Activated CD4-positive, alpha-beta T cell treated with anti-CD3 and anti-CD28 coated beads, Interleukin-2, amount 10 ng/mL, durations not matched to agents 7 days and 5 days (primary cell): ENCODE measurements at places on chromosomes 1 and 21. TPM values are rescaled to one million over a fixed set of nuclear protein-coding genes. Genes with fewer than 3 reads are reported as not detected.
A peak's percentile ranks its signal among the peaks of the same experiment; 100 is the strongest.

- no peak for DNase-seq
Observed at GRCh38 chr1:183571678-183572268, 18.5 kb downstream of the NCF2 start.

The FALEC gene
- total RNA-seq: 0.64 TPM

DNA sequence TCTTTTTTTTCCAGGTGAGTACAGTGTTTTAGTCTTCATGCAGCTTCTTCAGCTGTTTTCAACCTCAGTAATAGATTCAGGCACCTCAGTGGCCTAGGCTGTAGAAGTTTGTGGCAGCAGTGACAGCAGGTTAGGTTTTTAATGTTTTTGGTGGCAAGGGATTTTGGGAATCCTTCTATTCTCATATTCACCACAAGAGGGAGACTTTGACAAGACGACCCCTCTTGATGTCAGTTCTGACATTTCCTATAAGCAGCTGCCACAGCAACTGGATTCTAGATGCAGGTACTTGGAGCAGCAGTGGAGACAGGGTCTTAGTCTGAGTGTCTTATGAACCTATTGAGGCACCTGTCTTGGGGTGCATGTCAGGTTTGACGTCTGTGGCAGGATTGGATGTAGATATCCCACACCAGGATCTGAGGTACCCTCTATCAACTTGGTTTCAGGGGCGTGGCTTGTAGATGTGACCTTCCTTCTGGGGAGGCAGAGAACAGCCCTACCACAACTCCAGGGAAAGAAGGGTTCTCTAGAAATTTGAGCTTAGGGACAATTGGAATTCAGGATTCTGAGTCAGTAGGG is 1104.2 kb upstream of the TMPRSS15 start:
- DNase-seq: no peak

GRCh38 chr1:3627515-3628253 is 2.9 kb downstream of the TPRG1L start:
- no peak for DNase-seq

- DNase-seq: no peak
Observed at GRCh38 chr1:161218301-161219077, 3.4 kb downstream of the FCER1G start.

DNA sequence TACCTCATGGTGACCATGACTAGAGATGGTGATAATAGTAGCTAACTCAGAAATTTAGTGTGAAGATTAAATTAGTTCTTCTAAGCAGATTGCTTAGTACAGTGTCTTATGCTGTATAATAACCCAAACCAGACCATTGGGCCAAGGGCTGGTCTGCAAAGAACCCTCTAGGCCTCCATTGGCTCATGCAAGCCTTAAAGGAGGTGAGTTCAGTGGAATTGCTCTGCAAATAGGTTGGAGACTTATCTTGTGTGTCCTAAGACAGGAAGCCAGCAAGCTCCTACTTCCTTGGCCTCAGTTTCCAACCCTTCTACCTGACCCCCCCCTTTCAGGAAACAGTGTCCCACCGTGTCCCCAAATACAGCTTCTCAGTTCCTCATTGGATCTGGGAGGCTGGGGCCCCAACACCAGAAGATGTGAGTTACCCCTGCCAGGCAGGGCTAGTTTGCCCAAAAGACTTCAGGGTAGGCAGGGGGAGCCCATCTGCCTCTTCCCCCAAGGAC is 1.9 kb upstream of the MEF2D start:
- no peak for DNase-seq

The ZFP69B gene
- total RNA-seq: 3.5 TPM

The LYPD8 gene
- not detected for total RNA-seq

DNA sequence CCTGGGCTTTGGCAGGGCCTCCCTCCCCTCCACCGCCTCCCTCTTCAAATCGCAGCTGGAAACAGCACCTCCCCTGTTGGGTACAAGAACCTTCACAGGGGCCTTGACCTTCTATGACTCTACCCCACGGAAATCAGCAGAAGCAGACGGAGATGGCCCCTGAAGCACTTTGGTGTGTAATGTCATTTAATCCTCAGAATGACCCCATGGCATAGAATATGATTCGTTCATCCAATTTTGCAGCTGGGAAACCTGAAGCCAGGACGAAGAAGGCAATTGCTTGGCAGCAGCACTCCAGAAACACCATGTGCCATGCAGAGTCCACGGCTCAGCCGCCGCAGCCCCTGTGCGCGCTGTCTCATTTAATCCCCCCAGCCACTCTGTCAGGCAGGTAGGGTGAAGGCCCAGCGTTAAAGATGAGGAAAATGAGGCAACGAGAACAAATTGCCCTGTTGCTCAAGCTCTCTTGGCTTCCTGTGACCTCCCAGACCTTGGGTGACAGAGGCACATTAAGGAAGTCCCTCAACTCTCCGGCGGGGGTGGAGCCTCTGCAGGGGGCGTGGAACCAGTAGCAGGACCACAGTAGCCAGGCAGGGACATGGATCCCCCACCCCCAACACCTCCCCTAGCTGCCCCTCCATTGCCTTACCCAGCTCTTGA is 25.8 kb upstream of the LAPTM5 start:
- no peak for DNase-seq

The PLEKHN1 gene
- 3.2 TPM for total RNA-seq

DNA sequence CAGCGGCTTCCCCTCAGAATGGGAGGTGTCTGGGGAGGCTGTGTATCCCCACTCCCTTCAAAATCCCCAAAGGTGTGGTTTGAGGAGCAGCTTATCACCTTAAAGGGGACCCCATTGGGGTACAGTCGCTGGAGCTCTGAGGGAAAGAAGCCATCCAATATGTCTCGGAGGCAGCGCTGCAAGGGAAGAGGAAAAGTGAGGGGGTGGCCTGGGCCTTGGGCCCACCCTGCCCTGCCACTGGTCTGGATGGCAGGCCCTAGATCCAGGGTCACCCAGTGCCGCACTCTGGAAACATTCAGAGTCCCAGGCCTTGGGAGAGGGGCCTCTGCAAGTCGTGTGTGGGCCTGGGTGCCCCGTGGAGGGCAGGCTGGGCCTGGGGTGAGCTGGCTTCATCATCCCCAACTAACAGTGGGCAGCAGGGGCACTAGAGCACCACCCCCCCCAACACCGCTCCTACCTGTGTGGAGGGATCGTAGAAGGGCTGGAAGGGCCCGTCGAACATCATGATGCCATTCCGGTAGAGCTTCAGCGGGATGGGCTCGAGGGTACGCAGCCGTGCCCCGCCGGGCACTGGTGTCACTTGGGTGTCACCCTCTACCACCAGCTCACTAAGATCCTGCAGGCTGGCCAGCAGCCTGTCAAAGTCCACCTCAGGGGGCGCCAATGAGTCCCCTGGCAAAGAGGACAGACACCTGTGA is 5.6 kb downstream of the SH3BGRL3 start:
- peak; percentile 40 for DNase-seq

GRCh38 chr1:211625040-211625439 is 46.1 kb upstream of the SLC30A1 start:
- peak; percentile 26 for DNase-seq

The IFT25 gene
- total RNA-seq: 71.8 TPM

- no peak for DNase-seq
Observed at GRCh38 chr1:107934578-107934977, 30.4 kb downstream of the VAV3 start.

The MPZ gene
- total RNA-seq: 5.2 TPM

- DNase-seq: no peak
Observed at GRCh38 chr21:42250422-42251403, 31.8 kb downstream of the ABCG1 start.

The S100A16 gene
- not detected for total RNA-seq

The FMO5 gene
- 0.72 TPM for total RNA-seq

DNA sequence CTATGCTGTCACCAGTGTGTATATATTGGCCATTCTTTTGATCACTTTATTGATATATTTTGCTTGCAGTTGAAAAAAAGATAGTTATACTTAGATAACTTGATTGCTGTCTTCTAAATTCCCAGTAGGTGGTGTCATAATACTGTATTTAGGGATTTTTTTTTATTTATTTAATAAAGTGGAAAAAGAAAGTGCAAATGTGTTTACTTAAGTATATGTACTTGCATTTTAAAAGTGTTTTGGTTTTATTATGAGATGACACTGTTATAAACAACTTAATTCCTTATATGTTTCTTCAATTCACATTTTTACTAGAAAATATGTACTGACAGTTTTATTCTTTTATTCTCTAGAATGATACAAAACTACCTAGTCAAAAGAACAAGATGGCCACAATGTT is 164.8 kb downstream of the USP25 start:
- DNase-seq: no peak

- DNase-seq: no peak
Observed at GRCh38 chr1:112457241-112457640, 51.5 kb upstream of the WNT2B start.

The IRF6 gene
- not detected for total RNA-seq

The LGR6 gene
- total RNA-seq: not detected

GRCh38 chr1:44604157-44604955 is 69.9 kb downstream of the TMEM53 start:
- no peak for DNase-seq

The DENND2C gene
- total RNA-seq: 0.12 TPM

- DNase-seq: no peak
Observed at GRCh38 chr1:44777969-44778635, 2.8 kb downstream of the RPS8 start.

The ITLN1 gene
- total RNA-seq: not detected

The PPIAL4G gene
- total RNA-seq: 0.84 TPM

The CORT gene
- 0.30 TPM for total RNA-seq

DNA sequence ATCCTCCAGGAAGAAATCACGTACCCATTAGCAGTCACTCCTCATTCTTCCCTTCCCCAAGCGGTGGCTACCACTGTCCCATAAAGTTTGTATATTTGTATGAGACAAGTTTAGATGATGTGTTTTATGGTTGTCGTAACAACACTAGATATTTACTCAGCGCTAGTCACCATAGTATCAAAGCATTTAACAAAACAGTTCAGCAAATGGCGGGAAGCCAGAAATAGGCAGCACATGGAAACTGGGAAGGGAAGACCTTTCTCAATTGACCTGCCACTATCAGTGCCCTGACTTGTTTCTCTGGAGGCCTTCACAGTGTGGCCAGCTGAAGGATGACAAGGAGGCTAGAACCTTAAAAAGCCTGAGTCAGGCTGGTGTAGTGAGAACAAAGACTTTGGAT is 31.1 kb downstream of the CNST start:
- DNase-seq: no peak

The KRTAP6-2 gene
- not detected for total RNA-seq

The RNF223 gene
- not detected for total RNA-seq

The CRYBG2 gene
- 2.6 TPM for total RNA-seq

The GNAT2 gene
- not detected for total RNA-seq

The CD53 gene
- total RNA-seq: 557 TPM

The TEDDM1 gene
- not detected for total RNA-seq

GRCh38 chr1:18557621-18558465 is 72.8 kb upstream of the PAX7 start:
- no peak for DNase-seq

DNA sequence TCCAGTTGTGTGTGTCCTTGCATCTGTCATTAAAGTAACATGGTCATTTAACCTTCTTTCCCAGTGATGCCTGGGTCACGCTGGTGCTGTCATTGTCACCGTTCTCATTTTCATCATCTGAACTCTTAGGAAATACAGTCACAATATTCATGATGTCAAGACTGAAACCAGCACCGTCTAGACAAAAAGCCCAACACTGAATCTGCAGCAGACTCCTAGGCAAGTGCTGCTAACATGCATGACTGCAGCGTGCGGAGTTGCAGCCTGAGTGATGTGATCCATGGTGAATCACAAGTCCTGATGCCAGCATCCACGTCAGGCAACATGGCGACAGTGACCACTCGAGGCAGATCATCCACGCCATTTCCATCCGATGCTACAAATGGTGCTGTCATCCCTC is 37.6 kb downstream of the MRPL37 start:
- no peak for DNase-seq

- DNase-seq: no peak
Observed at GRCh38 chr1:185406006-185406690, 89.1 kb upstream of the IVNS1ABP start.

- no peak for DNase-seq
Observed at GRCh38 chr1:207935166-207935583, 24.2 kb upstream of the CD34 start.

DNA sequence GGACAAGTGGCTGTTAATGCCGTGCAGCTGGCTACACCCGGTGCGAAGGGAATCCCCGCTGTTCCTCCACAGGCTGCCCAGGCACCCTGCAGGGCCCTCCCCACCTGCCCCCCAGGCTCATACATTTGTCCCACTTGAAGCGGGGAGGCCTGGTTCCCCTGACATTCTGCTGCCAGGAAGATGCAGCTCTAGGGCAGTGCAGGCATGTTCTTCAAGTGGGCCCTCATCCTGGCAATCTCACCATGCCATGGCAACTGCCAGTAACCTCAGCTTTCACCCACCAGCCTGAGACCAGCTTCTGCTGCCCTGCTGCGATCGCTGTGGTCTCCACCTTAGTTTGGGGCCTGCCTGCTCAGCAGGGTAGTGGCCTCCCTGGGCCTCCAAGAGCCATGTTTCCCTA is 151.9 kb upstream of the COL6A1 start:
- no peak for DNase-seq

- DNase-seq: no peak
Observed at GRCh38 chr1:192512426-192513162, 63.0 kb upstream of the RGS1 start.

GRCh38 chr1:111507411-111508201 is 4.2 kb upstream of the ADORA3 start:
- peak; percentile 77 for DNase-seq

DNA sequence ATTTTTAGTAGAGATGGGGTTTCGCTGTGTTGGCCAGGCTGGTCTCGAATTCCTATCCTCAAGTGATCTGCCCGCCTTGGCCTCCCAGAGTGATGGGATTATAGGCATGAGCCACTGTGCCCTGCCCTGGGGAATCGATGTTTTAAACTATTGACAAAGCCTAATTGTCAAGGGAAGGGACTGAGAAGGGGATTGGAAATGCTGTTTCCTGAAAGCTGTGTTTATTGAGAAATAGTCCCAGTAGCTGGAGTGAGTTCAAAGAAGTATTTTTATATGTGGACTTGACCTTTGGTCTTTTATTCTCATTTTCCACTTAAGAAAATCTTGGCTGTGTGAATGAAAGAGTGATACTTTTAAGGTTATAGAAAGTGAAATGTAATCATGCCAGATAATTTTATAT is 47.5 kb downstream of the KIF1B start:
- no peak for DNase-seq

DNA sequence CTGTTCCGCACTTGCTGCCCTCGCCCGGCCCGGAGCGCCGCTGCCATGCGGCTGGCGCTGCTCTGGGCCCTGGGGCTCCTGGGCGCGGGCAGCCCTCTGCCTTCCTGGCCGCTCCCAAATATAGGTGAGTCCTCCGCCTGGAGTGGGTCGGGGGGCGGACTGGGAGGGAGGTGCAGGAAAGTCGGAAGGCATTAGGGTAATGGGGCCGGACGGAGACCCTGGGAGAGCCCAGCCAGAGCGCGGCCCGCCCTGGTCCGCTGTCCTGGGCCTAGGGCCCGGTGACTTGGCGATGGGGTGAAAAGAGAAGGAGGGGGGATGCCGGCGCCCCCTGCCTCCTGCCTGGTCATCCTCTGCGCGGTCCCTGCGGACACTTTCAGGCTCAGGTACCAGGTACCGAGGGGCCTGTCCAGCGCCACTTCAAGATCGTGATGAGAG is 243 bp downstream of the ADAM15 start:
- DNase-seq: no peak
